ENCODE measurements at places on chromosomes 11 and 22.
A peak's percentile ranks its signal among the peaks of the same experiment; 100 is the strongest.

DNA sequence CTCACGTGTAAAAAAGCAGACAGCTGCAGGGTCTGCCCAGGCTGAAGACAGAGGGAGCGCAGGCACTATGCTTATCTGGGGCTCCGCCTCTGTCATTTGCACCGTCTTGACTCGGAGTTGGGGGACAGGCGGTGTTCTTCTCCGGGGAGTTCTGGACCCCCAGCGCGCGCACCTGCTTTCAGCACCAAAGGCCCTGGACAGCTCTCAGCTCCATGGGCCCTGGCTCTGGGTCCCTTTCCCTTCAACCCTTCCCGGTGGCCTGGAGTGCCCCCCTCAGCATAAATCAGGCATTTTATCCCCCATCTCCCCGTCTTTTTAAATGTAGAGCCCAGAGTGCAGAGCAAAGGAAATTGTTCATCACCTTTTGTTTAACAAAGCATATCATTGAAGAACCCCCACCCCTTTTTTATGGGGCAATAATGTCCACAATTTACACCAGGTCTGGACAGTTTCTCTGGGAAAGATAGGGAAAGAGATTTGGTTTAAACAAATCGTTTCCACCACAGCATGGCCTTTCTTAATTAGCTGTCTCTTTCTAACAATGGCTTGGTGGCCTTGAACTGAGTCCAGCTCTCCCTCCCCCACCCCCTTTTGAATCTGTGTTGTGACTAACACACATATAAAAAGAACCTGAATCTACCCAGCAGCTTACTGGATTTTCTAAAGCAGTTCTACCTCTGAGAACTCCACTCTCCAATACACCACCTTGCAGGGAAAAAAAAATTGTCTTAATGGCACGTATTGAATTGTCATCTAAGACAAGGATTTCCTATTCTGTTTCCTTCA is 1.7 kb downstream of the SEZ6L start:
- peak; percentile 53 for DNase-seq

DNA sequence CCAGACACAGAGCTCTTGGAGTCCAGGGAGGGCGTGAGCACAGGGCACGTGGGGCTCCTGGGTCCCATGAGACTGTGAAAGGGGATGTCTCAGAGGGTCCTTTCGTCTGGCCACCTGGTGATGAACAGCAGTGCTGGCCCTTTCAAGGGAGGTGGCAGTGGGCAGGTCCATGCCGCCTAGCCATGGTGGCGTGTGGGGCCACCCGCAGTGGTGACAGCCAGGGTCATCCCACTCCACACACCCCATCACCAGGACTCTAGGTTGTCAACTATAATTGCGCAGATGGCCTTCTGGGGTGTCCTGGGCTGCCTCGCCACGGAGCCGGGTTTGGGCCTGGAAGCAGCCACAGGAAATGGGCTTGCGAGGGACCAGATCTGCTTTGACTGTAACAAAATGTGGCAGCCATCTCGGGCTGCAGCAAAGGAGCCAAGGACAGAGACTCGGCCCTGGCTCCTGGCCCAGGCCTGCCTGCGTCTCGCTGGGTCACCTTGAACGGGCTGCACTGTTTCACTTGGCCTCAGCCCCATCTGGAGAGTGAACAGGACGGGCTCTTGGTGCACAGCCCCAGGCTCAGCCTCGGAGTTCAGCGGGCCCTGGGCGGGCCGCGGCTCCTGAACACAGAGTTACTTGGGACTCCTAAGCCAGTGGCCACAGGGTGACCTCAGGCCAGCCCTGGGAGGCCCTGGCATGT is 1350.5 kb downstream of the BRD1 start:
- DNase-seq, result peak; percentile 87

GRCh38 chr11:112320668-112321067 is 60.0 kb upstream of the PLET1 start:
- DNase-seq, result no peak

DNA sequence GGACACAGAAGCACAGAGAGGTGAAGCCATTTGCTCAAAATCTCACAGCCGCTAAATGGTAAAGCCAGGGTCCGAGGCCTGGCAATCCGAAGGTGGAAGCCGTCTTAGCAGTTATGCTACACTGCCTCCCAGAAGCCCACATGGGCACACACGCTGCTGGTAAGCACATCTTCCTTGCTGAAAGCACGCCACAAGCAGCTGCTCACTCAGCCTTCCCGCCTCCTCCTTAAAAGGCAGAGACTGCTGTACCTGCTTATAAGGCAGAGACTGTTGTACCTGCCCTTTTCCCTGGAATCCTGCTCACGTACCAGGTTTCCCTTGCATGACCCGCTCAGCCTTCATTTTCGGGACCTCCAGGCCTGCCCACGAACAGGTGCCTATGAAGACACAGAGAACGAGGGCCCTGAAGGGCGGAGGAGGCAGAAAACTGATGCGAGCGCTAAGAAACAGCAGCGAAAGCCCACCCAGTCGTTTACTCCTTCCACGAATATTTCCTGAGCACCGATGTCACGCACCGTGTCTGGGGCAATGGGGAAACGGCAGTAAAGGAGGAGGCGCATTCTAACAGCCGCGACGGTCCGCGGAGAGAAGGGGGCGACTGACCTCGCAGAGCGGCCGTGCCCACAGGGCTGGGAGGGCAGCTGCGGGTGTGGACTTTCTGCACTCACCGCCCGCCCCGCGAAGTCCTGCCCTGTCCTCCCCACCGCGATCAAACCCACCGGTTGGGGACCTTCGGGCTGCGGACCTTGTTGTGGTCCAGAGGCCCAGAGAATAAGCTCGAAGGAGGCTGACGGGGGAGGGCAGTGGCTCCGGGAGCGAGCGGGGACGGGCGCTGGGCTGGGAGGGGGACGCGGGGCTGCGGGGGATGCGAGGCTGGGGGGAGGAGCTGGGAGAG is 13.0 kb downstream of the SPATA19 start:
- DNase-seq, result no peak

DNA sequence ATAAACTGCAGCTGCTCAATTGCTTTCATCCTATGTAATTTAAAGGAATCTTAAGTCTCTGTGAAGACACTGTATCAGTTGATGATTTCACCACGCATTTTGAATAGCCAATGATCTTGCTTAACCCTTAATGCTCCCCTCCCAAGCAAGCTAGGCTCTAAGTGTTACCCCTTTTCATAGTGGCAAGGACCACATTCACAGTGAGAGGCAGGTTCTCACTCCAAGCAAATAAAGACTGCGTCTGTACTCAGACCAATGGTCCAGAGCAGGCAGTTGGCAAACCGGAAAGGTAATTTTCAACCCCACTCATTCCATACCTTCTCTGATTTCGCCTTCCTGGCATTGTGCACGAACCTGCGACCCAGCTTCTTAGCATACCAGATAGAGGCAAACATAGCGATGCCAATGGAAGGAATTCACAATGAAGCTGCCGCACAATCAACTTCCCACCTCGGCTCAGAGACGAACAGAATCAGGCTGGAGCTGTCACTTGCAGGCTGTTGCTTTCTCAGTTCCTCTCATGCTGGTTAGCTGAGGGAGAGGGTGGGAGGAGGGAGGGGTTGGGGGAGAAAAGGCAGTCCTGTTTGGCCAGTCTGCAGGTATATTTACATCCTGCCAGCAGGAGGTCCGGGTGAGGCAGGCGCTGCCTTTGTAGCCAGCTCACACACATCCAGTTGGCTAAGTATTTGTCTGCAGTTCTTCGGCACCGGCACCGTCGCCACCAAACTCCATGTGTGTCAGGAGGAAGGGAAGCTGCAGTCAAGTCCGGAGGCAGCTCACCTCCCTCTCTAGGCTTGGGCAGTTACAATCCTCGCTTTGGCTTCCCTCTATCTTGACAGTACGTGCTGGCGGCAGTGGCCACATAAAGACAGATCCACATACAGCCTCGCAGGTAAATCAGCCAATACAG is 1151.2 kb upstream of the CCDC90B start:
- peak; percentile 73 for DNase-seq

DNA sequence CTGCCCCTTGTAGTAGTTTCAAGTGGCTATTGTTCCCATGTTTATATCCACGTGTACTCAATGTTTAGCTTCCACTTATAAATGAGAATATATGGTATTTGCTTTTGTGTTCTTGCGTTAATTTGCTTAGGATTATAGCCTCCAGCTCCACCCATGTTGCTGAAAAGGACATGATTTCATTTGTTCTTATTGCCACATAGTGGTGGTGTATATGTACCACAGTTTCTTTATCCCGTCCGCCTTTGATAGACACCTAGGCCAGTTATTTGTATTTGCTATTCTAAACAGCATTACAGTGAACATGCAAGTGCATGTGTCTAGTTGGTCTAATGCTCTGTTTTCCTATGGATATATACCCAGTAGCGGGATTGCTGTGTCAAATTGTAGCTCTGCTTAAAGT is 6.8 kb downstream of the OR51B2 start:
- DNase-seq, result no peak

DNA sequence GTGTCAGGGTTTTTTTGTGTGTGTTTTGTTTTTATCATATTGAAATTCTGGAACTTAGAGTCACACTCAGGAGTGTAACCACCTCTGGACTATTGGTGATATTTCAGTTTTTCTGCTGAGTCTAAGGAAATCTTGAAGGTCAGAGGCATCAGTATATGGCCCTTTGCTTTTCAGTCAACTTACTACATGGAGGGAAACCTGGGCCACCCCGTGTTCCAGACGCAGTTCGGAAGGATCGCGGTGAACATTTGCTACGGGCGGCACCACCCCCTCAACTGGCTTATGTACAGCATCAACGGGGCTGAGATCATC is 19.9 kb downstream of the UPB1 start:
- no peak for DNase-seq

DNA sequence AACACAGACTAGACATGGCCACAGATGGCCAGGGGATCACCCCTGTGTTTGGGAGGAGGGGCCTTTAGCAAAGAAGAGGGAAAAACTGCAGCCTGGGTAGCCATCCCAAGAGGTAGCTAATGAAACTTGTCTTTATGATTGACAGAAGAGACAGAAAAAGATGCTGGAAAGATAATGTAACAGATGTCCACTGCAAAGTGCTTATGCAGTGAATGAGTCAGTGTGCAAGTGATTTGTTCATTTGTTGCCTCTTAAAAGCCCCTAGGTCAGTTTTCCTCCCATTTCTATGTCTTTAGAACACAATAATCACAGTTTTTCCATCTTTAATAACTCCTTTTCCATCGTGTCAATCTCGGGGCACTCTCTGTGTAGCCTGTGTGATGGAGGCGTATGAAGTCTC is 57.2 kb downstream of the INSC start:
- no peak for DNase-seq

- no peak for DNase-seq
Observed at GRCh38 chr11:33695051-33695566, 5.5 kb downstream of the C11orf91 start.

DNA sequence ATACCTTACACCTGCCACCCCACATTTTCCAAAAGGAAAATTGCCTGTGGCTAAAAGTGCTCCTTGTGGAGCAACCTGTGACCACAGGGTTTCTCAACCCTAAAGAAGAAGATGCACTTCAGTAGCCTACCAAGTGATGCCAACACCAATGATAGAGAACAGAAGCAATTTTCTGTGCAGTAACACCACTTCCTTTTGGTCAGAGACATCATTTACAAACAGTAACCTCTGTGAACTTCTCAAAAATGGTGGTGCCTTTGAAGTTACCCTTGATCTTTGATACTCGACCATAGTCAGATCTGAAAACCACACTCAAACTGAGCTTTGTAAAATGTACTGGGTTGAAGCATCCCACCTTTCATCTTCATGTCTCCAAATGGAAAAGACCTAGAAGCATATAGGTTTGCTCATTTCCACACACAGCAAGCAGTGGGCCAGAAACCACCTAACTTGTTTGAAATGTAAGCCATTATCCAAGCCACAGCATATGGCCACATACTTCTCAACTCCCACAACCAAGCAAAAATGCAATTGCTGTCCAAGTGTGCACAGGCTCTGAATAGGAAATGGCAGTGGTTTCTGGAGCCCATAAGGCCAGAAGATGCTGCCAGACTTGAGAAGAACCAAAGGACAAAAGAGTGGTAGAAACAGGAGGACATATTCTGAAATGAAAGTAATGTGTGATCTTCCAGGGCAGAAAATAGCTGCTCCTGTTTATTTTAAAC is 24.3 kb downstream of the MPPED2 start:
- DNase-seq, result no peak

- DNase-seq, result no peak
Observed at GRCh38 chr11:130890039-130890745, 26.1 kb downstream of the SNX19 start.

- DNase-seq, result no peak
Observed at GRCh38 chr11:74485868-74486267, 7.7 kb downstream of the LIPT2 start.

GRCh38 chr11:60347084-60347797 is 20.2 kb downstream of the MS4A6E start:
- no peak for DNase-seq
